ENCODE measurements at places on chromosomes 1 and 21.

GRCh38 chr21:45048026-45048698, 26.2 kb upstream of the ADARB1 start:
- DNase-seq, result no peak

- no peak for DNase-seq
Observed at GRCh38 chr1:22296701-22297591, 154.0 kb upstream of the WNT4 start.

DNA sequence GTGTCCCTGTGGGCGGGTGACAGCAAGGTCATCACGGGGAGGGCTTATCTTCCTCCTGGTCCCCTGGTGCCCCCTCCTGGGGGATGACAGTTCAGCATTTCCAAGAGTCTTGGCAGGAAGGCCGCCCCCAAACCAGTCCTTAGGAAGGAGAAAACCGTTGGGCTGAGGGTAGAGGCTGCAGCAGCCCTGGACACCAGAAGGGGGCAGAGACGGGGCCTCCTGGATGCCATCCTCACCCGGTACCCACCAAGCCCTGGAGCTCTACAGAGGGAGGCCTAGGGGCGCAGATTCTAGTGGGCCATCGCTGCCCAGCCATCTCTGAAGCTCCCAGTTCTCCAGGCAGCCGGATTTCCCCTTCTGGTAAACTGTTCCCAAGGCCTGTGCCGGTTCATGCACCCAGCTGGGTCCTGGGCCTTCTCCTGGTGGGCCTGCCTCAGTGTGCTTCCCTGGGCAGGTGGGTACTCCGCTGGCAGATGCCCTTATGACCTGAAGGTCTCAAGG, 14.8 kb upstream of the ZNF669 start:
- DNase-seq, result peak; percentile 55

GRCh38 chr21:32708069-32708468, 19.7 kb downstream of the SYNJ1 start:
- no peak for DNase-seq

GRCh38 chr1:45206808-45207623, 611 bp upstream of the ZSWIM5 start:
- DNase-seq, result no peak

DNA sequence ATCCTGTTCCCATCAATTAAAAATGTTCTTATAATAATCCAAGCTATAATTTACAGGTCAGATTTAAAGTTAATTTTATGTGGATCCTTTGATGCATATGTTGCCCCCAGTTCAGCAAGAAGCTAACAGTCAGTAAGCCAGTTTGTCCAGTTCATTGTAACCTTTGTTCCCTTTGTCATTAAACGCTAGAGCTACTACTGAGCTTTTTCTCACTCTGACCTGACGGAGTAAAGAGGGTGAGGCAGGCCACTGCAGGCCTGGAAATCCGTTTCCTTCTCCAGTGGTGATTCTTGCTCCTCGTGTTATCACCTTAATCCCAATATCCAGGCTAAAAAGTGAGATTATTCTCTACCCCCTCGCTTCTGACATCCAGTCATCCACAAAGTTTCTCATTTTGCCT, 10.2 kb downstream of the YBX1 start:
- no peak for DNase-seq

DNA sequence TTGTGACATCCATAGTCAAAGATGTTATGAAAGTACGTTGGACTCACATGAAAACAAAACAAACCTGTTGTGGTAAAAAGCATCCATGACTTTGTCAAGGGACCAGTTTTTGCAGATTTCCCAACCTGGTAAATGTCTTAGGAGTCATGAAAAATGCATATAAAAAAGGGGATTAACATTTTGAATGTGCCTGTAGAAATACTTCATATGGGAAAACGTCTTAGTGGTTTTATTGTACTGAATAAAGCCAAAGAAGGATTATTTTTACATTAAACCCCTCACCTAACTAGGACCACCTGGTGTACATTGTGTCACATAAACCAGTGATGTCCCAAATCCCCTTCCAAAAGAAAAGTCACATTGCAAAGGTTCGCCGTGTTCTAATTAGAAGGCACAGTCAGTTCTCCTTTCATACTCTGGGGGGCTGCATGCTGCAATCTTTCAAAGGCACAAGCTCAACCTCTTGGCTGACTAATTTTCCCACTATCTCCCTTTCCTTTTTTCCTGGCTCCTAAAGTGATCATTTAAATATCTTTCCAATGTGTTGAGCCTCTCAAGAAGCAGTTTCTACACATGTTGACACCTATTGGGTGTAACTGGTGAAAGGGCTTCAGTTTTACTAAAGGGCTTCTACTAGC, 119.8 kb upstream of the SPAG17 start:
- DNase-seq, result peak; percentile 26

- DNase-seq, result peak; percentile 7
Observed at GRCh38 chr1:220093361-220094015, 444 bp upstream of the IARS2 start.

DNA sequence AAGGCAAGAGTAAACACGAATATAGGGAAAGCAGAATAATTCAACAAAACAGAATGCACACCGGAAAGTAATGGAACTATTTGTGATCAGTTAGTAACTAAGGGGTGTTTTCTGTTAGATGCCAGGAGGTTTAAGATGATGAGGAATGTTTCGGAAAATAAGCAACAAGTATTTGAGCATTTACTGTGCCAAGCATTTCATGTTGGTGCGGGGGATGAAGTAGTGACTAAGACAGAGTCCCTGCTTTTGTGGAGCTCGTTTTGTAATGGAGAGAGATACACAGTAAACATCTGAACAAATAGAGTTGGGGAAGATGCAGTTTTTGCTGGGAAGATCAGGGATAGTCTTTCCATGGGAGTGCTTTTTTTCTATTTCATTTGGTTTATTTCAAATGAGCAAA, 78.7 kb downstream of the DYRK1A start:
- DNase-seq, result no peak

- DNase-seq, result no peak
Observed at GRCh38 chr1:175679981-175680652, 63.3 kb downstream of the TNR start.

- DNase-seq, result no peak
Observed at GRCh38 chr1:86389307-86389706, 6.8 kb downstream of the ODF2L start.

GRCh38 chr1:201020040-201020591, 3.4 kb downstream of the KIF21B start:
- DNase-seq, result no peak

DNA sequence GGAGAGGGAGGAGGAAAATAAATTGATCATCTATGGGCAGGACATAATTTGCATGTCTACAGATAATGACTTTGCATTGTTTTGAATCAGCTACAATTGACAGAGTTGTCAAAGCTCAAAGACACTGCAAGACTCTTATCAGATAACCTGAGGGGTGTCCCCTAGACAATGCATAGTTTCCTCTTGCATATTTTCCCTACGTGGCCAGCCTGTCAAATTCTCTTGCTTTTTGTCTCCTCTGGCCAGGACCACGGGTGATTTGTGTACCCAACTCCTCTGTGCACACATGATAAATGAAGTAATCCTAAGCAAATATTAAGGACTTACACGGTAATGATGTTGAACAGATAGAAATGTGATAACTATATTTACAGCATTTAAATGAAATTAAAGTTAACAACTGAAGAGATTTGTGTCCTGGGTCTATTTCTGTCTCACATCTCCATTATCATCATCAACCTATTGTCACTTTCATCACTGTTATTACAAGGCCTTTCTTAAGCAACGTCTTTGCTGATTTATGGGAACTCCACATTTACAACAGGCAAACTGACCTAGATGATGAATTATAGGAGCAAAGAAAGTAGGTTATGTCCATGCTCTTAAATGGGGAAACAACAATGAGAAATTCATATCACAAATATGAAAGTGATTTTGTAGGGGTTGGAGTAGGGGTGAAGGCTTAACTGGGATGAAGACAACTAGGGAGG, 18.8 kb downstream of the BATF3 start:
- DNase-seq, result no peak
